Bronchus fibroblast of lung (primary cell): ENCODE measurements at places on chromosomes 1 and 21. TPM values are rescaled to one million over a fixed set of nuclear protein-coding genes. Genes with fewer than 3 reads are reported as not detected.

CACNA1E gene
- total RNA-seq, result not detected in 2 replicates

GRIK3 gene
- not detected in 2 replicates for total RNA-seq

IL12RB2 gene
- under 0.01 TPM in 1 of 2 replicates, not detected in the other for total RNA-seq

UMODL1 gene
- not detected in 2 replicates for total RNA-seq

MPL gene
- total RNA-seq, result under 0.01 TPM in 1 of 2 replicates, not detected in the other

SLAMF9 gene
- not detected in 2 replicates for total RNA-seq

C1orf94 gene
- total RNA-seq, result not detected in 2 replicates

DCST2 gene
- total RNA-seq, result under 0.01 and 0.17 TPM in 2 replicates
